WTC11 (cell line): ENCODE measurements at places on chromosomes 1 and 21. TPM values are rescaled to one million over a fixed set of nuclear protein-coding genes. Genes with fewer than 3 reads are reported as not detected.

DNA sequence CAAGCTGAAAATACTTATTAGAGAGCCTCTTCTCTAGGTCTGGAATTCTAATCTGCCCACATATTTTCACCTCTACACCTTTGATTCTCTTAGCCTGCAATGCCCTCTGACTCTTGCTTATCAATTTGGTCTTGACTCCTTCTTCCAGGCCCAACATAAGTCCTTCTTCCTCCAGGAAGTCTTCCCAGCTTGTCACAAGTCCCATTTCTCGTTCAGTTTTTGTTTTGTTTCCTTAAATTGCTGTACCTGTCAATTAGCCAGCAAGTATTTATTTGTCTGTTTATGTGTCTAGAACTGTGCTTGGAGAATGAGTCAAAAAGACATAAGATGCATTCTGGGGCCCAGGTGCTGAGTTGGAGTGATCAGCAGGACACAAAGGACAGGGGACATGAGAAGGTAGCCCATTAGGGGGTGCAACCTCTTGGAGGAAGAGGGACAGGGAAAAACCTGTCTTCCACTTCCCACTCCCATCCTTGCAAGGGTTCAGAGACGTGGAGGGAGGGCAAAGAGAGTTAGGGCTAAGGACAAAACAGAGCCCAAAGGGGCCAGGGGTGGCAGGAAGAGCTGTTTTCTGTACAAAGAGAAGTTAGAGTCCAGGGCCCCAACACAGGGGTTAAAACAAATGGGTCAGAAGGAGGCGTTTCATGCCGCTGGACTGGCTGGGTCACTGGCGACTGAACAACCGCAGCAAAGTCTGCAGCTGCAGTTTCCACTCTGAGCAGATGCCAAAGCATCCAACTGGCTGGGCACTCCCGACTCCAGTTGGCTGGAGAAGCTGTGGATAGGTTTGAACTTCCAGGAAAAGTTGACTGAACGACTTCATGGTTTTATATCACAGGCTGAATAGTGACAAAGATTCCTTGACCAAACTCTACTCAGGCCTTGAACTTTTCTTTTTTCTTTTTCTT, 10.7 kb upstream of the CNR2 start:
- no peak for DNase-seq

Gene CLCA1
- total RNA-seq: 0.07 to 0.14 TPM (median 0.11 TPM) in 3 replicates

GRCh38 chr1:12477936-12478611, 139.9 kb downstream of the DHRS3 start:
- DNase-seq: no peak

- DNase-seq: no peak
Measured at GRCh38 chr1:35585281-35585680, 12.2 kb downstream of the TFAP2E start.

- no peak for DNase-seq
Measured at GRCh38 chr1:11417162-11417561, 61.8 kb upstream of the DISP3 start.

Gene SH3BGR
- total RNA-seq: 3.2 to 4.8 TPM (median 4.0 TPM) in 3 replicates

Gene AMIGO1
- total RNA-seq: 2.4 to 3.0 TPM (median 3.0 TPM) in 3 replicates

DNA sequence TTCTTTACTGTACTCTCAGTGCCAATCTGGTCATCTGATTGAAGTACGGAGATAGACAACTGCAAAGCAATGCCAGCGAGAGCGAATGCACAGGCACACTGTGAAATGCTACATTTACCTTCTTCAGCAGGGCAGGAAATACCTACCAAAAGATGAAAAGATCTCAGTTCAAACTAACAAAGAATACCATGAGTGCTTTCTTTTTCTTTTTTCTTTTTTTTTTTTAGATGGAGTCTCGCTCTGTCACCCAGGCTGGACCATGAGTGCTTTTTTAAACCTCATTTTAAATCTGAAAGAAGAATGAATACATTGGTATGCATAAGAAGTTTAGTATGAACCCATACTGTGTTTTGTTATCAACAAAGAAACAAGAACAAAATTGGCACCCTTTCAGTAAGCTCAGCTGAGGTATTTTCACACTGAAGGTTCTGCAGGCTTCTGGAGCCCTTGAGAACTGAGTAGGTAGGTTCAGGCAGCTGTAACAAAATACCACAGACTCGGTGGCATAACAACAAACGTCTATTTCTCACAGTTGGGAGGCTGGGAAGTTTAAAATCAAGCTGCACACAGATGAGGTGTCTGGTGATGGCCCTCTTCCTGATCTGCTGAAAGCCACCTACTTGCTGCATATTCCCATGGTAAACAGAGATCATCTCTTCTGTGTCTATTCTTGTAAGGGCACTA, 1.7 kb upstream of the CHI3L2 start:
- DNase-seq: no peak

DNA sequence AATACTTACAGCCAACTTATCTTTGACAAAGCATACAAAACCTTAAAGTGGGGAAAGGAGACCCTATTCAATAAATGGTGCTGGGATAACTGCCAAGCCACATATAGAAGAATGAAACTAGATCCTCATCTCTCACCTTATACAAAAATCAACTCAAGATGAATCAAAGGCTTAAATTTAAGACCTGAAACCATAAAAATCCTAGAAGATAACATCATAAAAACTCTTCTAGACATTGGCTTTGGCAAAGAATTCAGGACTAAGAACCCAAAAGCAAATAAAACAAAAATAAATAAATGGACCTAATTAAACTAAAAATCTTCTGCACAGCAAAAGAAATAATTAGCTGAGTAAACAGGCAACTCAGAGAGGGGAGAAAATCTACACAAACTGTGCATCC, 335.6 kb upstream of the PBX1 start:
- no peak for DNase-seq

Gene SDHC
- 193 to 207 TPM (median 196 TPM) in 3 replicates for total RNA-seq

Gene OR2AK2
- not detected in 3 replicates for total RNA-seq

- peak; percentile 63 for DNase-seq
Measured at GRCh38 chr1:32736812-32737791, 34.5 kb upstream of the SYNC start.

DNA sequence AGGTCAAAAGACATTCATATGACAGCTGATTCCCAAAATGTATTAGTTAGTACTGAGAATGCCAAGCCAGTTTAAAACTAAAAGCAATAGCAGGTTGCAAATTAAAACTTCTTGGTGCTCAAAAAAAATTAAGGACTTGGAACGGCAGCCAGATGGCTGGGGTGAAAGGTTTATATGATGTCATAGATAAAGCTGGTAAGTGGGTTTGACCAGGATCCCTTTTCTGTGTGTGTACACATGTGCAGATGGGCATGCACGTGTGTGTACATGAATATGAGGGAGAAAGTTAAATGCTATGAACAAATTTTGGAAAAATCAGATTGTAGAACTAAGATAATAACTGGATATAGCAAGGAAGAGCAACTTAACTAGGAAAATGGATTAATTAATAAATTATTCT, 39.1 kb upstream of the DPH5 start:
- DNase-seq: no peak

GRCh38 chr1:16302709-16303627, 49.3 kb downstream of the FBXO42 start:
- no peak for DNase-seq

GRCh38 chr1:51264451-51264850, 28.4 kb downstream of the RNF11 start:
- DNase-seq: no peak

Gene F13B
- total RNA-seq: not detected in 3 replicates
